ENCODE measurements at places on chromosomes 1 and 21.

DNA sequence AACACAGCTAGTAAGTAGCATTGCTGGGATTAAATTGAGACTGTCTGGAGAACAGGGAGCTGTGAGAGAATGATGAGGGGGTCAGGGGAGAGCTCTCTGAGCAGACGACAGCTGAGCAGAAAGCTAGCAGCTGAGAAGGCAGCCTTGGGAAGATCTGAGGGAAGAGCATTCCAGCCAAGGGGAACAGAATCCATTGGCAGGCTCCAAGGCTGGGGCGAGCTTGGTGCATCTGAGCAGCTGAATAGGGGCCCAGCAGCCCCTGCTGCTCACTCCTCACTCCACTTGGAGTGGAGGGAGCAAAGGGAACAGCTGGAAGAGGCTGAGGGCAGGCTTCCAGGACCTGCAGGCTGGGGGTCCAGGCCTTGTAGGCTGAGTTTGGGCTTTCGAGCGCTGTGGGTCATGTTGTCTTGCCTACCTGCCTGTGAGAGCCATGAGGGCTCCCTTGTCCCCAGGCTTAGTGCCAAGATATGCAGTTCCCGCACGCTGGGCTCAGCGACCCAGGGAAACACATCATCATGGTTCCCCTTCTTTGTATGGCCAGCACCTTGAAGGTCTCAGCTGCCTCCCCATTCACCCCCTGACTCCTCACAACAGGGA is 10.5 kb downstream of the ACOT11 start:
- no peak for DNase-seq

GRCh38 chr1:109254621-109255096 is 5.3 kb downstream of the CELSR2 start:
- no peak for DNase-seq

DNA sequence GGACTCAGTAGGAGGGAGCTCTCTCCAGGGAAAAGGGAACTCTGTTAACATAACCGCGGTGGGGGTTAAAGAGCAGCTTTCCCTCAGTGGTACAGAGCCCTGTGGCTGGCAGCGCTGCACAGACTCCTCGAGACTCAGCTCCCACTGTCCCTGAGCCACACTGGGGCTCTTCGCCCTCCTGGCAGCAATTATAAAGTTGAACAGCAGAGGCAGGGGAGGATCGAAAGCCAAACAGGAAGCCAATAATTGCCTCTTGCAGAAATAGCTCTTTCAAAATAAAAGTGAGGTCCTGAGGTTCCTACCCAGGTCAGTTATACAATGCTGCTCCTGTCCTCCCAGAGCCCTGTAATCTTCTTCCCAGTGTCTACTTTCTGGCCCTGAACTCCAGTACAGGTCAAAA is 77.0 kb downstream of the FAM78B start:
- DNase-seq: no peak

DNA sequence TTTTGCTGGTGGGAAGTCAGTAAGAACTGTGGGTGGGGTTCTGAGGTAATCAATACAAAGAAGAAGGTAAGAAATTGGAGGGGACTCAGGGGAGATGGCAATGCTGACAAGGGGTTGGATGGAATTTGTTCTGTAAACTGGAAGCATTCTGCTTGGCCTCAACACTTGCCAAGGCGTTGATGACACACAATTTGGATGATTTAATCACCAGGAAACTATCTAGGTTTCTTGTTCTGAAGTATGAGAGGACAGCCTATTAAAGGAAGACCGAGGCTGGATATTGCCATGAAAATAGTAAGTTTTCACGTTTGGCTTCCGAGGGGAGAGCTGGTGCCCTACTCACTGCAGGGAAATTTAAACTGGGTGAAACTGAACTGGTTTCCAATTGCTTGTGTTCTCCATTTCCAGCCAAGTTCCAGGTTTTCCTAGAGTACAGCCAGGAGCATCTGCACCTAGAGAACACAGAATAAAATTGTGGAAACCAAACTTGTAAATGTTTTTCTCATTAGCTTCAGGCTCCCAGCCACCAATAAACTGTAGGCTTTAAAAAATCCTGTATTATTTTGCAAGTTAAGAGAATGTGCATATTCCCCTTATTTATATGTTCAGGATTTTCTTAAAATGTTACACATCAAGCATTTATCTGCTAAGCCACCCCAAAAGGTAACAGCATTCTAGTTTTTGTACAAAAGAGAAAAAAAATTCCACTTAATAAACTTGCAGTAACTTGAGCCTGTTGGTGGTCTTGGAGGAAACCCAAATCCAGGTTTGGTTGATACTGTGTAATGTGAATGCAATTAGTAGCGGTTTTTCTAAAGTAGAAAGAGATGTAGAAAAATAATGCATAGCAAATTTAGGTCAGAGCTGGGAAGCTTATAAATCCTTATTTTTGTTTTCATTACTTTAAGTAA is 53.8 kb downstream of the ROR1 start:
- DNase-seq: peak; percentile 70
